ENCODE measurements at places on chromosomes 2 and 18.
A peak's percentile ranks its signal among the peaks of the same experiment; 100 is the strongest.

GRCh38 chr2:179695486-179695885 is 165.9 kb downstream of the ZNF385B start:
- DNase-seq: no peak

DNA sequence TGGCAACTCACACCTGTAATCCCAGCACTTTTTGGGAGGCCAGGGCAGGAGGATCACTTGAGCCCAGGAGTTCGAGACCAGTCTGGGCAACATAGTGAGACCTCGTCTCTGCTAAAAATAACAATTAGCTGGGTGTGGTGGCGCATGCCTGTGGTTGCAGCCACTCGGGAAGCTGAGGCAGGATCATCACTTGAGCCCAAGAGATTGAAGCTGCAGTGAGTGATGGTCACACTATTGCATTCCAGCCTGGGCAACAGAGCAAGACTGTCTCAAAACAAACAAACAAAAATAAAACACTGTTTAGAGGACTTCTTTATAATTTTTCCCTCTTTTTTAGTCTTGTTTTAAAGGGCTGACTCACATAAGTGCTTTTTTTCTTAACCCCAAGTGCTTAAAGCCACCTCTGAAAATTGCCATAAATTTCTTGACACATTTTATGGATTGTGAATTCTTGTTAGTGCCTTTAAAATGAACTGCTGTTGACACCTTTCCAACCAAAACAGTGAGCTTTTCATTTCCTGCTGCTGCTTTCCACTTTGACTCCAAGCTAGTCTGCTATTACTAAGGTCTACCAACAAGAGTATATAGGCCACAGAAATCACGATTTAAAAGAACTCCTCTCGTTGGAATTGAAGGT is 41.7 kb downstream of the CYP20A1 start:
- peak; percentile 17 for DNase-seq

DNA sequence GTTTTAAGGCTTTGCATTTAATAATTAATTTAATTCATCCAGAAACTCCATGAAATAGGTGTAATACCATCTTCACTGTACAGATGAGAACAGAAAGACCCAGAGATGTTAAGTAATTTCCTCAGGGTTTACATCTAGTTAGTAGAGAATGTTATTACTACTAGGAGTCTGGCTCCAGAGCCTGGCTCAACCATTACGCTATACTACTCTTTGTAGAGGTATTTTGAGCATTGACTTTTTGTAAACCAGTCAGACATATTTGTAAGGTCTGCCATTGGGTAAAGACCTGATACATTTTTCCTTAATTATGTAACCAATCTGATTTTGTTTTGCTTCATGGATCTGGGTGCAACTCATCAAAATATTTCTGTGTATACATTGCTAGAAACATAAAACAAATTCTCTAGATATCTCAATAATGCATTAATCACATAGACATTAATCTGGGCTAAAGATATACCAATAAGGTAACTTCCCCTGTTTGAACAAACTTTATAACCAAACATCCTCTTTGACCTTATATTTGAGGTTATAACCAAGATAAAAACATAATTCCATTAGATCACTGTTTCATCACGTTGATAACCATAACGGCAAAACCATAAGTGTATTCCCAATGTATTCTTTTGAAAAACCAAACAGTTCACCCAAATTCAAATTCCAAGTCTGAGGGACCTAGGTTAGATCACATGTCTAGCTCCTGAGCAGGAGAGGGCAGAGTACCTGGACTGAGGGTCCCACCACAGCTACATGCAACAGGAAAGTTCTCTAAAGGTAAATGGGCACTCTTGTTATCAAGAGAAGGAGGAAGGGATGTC is 135.0 kb downstream of the IKZF2 start:
- DNase-seq: no peak

- DNase-seq: no peak
Measured at GRCh38 chr18:5500158-5500939, 43.4 kb downstream of the EPB41L3 start.
